ENCODE measurements at places on chromosomes 2 and 18. TPM values are rescaled to one million over a fixed set of nuclear protein-coding genes. Genes with fewer than 3 reads are reported as not detected.

DNA sequence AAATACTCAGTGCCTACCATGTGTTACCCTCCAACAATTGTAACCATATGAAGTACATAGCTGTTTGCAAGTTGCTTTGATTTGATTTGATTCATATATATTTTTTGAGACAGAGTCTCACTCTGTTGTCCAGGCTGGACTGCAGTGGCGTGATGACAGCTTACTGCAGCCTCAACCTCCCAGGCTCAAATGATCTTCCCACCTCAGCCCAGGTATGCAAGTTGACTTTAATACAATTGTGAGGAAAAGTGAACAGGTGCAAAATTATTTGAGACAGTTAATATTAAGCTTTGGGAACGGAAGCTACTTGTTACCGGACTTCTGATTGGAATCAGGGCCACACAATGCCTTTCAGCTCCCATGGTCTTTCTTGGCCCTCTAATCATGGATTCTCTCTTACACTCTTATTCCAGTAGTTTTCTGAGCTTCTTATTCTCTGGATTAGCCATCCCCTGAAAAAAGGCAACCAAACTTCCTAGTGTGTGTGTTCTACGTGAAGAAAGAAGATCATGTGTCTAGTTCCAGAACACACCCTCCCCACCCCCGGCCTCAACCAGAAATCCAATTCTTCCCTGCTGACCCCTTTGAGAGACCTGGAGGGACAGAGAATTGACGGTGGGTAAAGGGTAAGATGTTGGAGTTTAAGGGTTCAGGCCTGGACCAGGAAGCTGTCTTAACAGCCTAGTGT lies 1.1 kb upstream of the RPL37A start:
- H3K27ac ChIP-seq = peak overlapping the region; percentile 37
- DNase-seq = no peak
- peaks cover 27% of the 10 kb centered on the region for H3K36me3 ChIP-seq
- H3K4me1 ChIP-seq = peaks cover 33% of the 10 kb centered on the region
- no peaks in the 10 kb centered on the region for H3K27me3 ChIP-seq

DNA sequence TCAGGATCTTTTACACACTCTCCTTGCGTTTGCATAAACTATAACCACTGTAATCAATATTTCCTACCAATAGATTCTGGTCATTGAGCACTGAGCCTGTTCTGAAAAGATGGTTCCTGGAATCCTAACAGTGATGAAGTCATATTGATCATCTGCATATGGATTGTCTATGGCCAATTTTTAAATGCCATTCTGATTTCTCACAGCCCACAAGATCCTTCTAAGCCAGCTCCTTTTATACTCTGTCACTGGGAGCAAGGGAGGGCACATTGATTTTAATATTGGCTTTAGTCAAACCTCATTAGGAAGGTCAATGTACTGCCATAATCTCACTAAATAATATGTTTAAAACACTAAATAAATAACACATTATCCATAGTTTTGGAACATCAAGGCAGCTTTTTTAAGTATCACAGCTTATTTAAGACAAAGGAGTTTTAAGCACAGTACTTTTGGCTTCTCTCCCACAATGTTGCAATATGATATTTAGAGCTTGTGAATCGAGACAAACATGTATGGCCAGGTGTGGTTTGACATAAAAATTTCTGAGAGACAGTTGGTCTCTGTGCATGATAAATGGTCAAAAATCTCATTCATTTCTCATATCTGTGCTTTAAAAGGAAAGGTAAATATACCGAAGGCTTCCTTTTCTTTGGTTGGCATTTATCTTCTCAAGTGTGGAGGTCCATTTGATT lies 267.3 kb downstream of the MTX2 start:
- no peak for DNase-seq
- no peaks in the 10 kb centered on the region for H3K36me3 ChIP-seq
- H3K4me1 ChIP-seq = no peaks in the 10 kb centered on the region
- peaks cover 13% of the 10 kb centered on the region for H3K27me3 ChIP-seq
- no peak overlapping the region for H3K4me3 ChIP-seq
- H3K27ac ChIP-seq = no peak overlapping the region

DNA sequence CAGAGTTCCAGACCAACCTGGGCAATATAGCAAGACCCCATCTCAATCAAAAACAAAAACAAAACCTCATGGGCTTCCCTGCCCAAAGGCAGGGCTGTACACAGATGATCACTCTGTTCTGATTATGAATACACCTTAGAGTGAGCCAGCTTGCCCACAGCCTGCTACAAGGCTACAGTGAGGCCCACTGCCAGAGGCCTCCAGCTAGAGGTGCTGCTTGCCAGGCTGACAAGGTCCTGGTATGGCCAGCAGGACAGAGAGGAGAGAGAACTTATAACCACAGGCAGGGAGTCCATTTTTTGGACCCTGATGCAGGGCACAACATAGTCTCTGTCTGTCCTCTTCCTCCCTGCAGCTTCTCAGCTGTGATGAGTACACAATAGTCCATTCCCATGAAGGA lies 41.5 kb downstream of the KANSL3 start:
- H3K27ac ChIP-seq = no peak overlapping the region
- no peaks in the 10 kb centered on the region for H3K27me3 ChIP-seq
- no peak overlapping the region for H3K4me3 ChIP-seq
- DNase-seq = no peak
- peaks cover 45% of the 10 kb centered on the region for H3K36me3 ChIP-seq

- no peak overlapping the region for H3K4me3 ChIP-seq
- H3K27ac ChIP-seq = no peak overlapping the region
- H3K27me3 ChIP-seq = no peaks in the 10 kb centered on the region
- H3K36me3 ChIP-seq = peaks cover 20% of the 10 kb centered on the region
Measured at GRCh38 chr2:233838251-233838650, 16.1 kb downstream of the HJURP start.

- H3K36me3 ChIP-seq = no peaks in the 10 kb centered on the region
- DNase-seq = no peak
- H3K4me1 ChIP-seq = peaks cover 9% of the 10 kb centered on the region
- H3K27ac ChIP-seq = no peak overlapping the region
- H3K4me3 ChIP-seq = no peak overlapping the region
Measured at GRCh38 chr2:227780981-227781615, 32.5 kb upstream of the CCL20 start.

- H3K27ac ChIP-seq = peak overlapping the region; percentile 18
- H3K36me3 ChIP-seq = no peaks in the 10 kb centered on the region
- H3K27me3 ChIP-seq = peaks cover 10% of the 10 kb centered on the region
- DNase-seq = no peak
Measured at GRCh38 chr18:48955830-48956261, 5.1 kb upstream of the SMAD7 start.

IL1RL1 gene
- not detected for total RNA-seq

- H3K27ac ChIP-seq = no peak overlapping the region
- no peaks in the 10 kb centered on the region for H3K27me3 ChIP-seq
- H3K36me3 ChIP-seq = peaks cover 1% of the 10 kb centered on the region
- no peak overlapping the region for H3K4me3 ChIP-seq
Measured at GRCh38 chr2:127117603-127118002, 10.6 kb upstream of the BIN1 start.

DNA sequence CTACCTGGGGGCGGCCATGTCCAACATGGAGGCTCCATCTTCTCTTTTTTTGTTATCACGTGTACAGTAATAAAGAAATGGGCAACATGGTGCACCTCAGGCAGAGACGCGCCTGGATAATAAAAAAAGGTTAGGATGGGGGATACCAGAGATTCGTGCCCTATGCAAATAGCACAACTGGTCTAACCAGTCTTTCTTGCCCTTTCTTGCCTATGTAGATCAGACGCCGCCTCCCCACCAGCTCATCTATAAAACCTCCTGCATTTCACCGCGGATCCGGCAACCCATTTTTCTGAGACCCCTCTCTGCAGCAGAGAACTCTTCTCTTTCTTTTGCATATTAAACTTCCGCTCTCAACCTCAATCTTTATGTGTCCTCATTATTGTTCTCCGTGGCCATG lies 68.7 kb downstream of the MYL12B start:
- no peaks in the 10 kb centered on the region for H3K27me3 ChIP-seq
- no peak overlapping the region for H3K27ac ChIP-seq
- H3K4me3 ChIP-seq = no peak overlapping the region
- H3K4me1 ChIP-seq = peaks cover 3% of the 10 kb centered on the region
- no peak for DNase-seq
- no peaks in the 10 kb centered on the region for H3K36me3 ChIP-seq

GRCh38 chr18:55657572-55658331 lies 69.8 kb upstream of the TCF4 start:
- H3K36me3 ChIP-seq = no peaks in the 10 kb centered on the region
- peaks cover 2% of the 10 kb centered on the region for H3K4me1 ChIP-seq
- DNase-seq = no peak
- H3K27me3 ChIP-seq = peaks cover 64% of the 10 kb centered on the region

- no peaks in the 10 kb centered on the region for H3K4me1 ChIP-seq
- H3K27ac ChIP-seq = no peak overlapping the region
- DNase-seq = no peak
- no peak overlapping the region for H3K4me3 ChIP-seq
Measured at GRCh38 chr18:59918997-59919396, 19.2 kb downstream of the PMAIP1 start.

AP1S3 gene
- 11.5 TPM for total RNA-seq

- H3K4me3 ChIP-seq = no peak overlapping the region
- no peaks in the 10 kb centered on the region for H3K27me3 ChIP-seq
- no peak overlapping the region for H3K27ac ChIP-seq
Measured at GRCh38 chr2:105258835-105259350, 17.4 kb downstream of the GPR45 start.

DNA sequence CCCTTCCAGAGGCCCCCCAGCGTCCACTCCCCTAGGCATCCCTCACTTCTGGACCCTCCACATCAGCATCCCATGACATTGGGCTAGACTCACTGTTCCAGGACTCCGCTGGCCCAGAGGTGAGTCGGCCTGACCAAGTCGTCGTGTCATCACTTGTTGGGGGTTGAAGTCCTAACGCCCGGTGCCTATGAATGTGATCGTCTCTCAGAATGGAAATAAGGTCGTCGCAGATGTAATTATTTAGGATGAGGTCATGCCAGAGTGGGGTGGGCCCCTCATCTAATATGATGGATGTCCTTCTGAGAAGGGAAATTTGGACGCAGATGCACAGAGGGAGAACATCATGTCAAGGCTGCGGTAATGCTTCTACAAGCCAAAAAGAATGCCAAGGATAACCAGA lies 142.7 kb downstream of the AGAP1 start:
- no peak for DNase-seq
- H3K27ac ChIP-seq = peak overlapping the region; percentile 37
- no peaks in the 10 kb centered on the region for H3K27me3 ChIP-seq
- peaks cover 19% of the 10 kb centered on the region for H3K4me1 ChIP-seq

- no peaks in the 10 kb centered on the region for H3K4me1 ChIP-seq
- H3K4me3 ChIP-seq = no peak overlapping the region
- no peaks in the 10 kb centered on the region for H3K36me3 ChIP-seq
- no peak for DNase-seq
- H3K27ac ChIP-seq = no peak overlapping the region
Measured at GRCh38 chr18:377088-377487, 109.2 kb upstream of the THOC1 start.

TBC1D8 gene
- 32.6 TPM for total RNA-seq

- H3K36me3 ChIP-seq = peaks cover 3% of the 10 kb centered on the region
- peaks cover 14% of the 10 kb centered on the region for H3K27me3 ChIP-seq
- H3K27ac ChIP-seq = no peak overlapping the region
- H3K4me3 ChIP-seq = no peak overlapping the region
- peaks cover 12% of the 10 kb centered on the region for H3K4me1 ChIP-seq
- DNase-seq = no peak
Measured at GRCh38 chr18:3794537-3795348, 344.8 kb downstream of the TGIF1 start.

GRCh38 chr18:598124-598589 lies 1.4 kb downstream of the CLUL1 start:
- H3K4me3 ChIP-seq = peak overlapping the region; percentile 12
- H3K4me1 ChIP-seq = peaks cover 3% of the 10 kb centered on the region
- no peaks in the 10 kb centered on the region for H3K36me3 ChIP-seq
- DNase-seq = no peak
- peaks cover 3% of the 10 kb centered on the region for H3K27me3 ChIP-seq
- no peak overlapping the region for H3K27ac ChIP-seq

- no peaks in the 10 kb centered on the region for H3K36me3 ChIP-seq
- peaks cover 3% of the 10 kb centered on the region for H3K4me1 ChIP-seq
- H3K4me3 ChIP-seq = no peak overlapping the region
- H3K27ac ChIP-seq = no peak overlapping the region
- no peak for DNase-seq
Measured at GRCh38 chr2:144479659-144480058, 40.3 kb downstream of the ZEB2 start.

DNA sequence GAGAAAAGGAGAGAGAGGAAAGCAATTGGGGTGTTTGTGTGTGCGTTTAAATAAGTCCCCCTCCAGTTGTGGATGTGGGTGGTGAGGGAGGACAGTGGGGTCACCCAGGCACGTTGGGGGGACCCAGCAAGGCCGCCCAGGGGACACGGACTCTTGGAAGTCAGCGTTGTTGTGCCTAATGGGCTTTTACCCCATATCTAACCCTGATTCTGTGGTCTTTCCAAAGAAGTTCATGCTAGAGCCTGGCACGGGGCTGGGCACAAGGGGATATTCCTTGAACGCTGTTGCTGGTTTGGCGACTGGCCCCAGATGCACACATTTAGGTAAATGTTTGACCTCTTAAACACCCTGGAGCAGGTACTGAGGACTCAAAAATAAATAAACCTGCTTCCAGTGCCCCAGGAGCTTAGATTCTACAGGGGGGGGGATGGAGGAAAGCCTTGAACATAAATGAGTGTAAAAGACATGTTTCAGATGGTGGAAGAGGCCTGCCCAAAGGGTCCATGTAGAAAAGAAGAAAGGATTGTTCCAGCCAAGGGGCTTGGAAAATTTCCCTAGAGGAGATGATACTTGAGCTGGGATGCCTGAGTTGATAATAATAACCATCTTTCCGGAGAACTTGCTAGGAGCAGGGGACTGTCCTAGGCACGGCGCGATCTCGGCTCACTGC lies 97.7 kb upstream of the SIX3 start:
- peaks cover 26% of the 10 kb centered on the region for H3K4me1 ChIP-seq
- DNase-seq = no peak
- H3K27me3 ChIP-seq = peaks cover 3% of the 10 kb centered on the region
- H3K36me3 ChIP-seq = no peaks in the 10 kb centered on the region
- no peak overlapping the region for H3K4me3 ChIP-seq

PSMA8 gene
- 0.29 TPM for total RNA-seq

GRCh38 chr2:20217041-20217970 lies 7.6 kb downstream of the SDC1 start:
- peaks cover 23% of the 10 kb centered on the region for H3K4me1 ChIP-seq
- H3K27ac ChIP-seq = no peak overlapping the region
- no peaks in the 10 kb centered on the region for H3K36me3 ChIP-seq
- H3K27me3 ChIP-seq = no peaks in the 10 kb centered on the region
- no peak for DNase-seq

DNA sequence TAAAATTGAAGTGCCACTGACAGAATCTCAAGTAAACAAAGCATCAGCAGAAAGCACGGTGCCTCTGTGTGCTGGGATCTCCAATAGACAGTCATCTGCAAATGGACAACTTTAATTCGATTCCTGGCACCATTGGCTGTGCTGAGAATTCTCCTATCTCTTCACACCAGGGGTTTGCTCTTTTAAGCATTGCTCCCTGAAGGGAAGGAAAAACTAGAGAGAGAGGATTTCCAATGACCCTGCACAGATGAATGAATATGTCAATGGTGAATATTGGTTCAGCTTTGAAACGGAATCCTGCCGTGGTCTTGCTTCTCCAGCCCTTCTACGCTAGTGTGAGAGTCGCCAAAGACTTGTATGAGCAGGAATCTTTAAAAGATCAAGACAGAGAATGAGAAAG lies 97.9 kb downstream of the FIGN start:
- H3K27ac ChIP-seq = no peak overlapping the region
- no peaks in the 10 kb centered on the region for H3K27me3 ChIP-seq
- H3K36me3 ChIP-seq = no peaks in the 10 kb centered on the region
- no peak overlapping the region for H3K4me3 ChIP-seq

MDH1B gene
- 2.8 TPM for total RNA-seq
